ENCODE measurements at places on chromosomes 7 and 10. TPM values are rescaled to one million over a fixed set of nuclear protein-coding genes. Genes with fewer than 3 reads are reported as not detected.

GPC2 gene
- 65.2 TPM for total RNA-seq

CHRM2 gene
- total RNA-seq = not detected

AGR2 gene
- 56.3 TPM for total RNA-seq

PPP1R3C gene
- 30.0 TPM for total RNA-seq

TMEM236 gene
- total RNA-seq = 0.07 TPM

DNA sequence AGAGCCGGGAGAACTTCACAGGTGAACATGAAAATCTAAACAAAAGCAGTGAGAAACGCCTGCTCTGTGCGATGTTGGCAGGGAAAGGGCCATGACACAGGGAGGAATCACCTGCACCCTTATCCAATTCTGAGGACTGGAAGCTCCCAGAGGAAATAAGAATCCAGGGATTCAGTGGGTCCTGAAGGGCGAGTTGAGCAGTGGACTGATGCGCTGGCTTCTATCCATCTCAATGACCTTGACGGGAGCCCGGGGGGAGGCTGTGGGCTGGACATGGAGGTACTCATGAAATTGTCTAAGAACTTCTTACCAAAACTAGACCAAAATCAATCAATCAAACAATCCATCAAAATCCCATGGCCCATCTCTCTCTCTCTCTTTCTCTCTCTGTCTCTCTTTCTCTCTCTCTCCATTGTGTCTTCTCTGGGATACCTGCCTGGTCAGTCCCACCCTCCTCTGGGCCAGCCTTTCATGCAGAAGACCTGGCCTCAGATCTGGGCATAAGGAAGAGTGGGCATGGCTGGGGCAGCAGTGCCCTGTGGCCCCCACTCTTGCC lies 7.2 kb downstream of the CPXM2 start:
- no peak for DNase-seq

DNA sequence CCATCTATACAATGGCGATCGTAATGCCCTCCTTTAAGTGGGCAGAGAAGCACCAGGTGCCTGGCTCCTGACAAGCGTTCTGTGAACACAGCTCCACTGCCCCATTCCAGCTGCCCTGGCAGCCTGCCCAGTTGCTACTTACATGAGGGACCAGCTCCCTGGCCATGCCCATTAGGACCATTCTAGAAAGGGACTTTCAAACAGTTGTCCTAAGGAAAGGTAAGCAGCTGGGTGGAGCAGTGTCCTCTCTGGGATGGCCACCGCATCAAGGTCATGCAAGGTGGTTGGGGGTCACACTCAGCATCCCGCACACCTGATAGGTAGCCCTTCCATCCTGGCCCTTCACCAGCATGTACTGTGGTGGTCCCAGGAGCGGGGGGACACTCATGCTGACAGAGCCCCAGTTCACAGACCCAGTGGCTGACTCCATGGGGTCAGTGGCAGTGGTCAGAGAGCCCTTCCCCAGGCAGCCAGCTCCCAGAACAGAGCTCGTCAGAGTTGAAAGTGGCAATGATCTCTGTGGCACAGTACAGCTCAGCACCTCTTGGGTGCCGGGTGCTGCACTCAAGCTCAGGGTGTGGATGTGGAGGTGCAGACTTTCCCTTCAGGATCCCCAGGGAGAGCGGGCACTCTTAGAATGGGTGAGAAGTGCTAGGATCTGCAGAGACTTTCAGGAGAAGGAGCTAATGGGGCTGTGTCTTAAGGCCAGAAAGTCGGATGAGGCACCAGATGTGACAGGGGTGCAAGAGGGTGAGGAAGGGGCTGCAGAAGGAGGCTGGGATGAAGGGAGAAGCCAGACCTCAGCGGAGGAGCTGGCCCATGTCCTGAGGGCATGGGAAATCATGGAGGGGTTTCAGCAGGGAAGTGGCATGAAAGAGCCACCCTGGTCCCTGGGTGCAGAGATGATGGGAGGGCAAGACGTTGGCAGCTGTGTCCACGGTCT lies 10.9 kb downstream of the MMRN2 start:
- no peak for DNase-seq

GRCh38 chr7:94656925-94657731 lies 1.2 kb upstream of the SGCE start:
- DNase-seq = no peak

- no peak for DNase-seq
Observed at GRCh38 chr10:101007099-101007711, 7.6 kb downstream of the LZTS2 start.

- no peak for DNase-seq
Observed at GRCh38 chr10:5741276-5741675, 56.6 kb downstream of the TASOR2 start.

GRCh38 chr7:54397836-54398612 lies 144.2 kb upstream of the VSTM2A start:
- DNase-seq = no peak

GRCh38 chr7:37540917-37541316 lies 92.3 kb upstream of the ELMO1 start:
- DNase-seq = no peak

DNA sequence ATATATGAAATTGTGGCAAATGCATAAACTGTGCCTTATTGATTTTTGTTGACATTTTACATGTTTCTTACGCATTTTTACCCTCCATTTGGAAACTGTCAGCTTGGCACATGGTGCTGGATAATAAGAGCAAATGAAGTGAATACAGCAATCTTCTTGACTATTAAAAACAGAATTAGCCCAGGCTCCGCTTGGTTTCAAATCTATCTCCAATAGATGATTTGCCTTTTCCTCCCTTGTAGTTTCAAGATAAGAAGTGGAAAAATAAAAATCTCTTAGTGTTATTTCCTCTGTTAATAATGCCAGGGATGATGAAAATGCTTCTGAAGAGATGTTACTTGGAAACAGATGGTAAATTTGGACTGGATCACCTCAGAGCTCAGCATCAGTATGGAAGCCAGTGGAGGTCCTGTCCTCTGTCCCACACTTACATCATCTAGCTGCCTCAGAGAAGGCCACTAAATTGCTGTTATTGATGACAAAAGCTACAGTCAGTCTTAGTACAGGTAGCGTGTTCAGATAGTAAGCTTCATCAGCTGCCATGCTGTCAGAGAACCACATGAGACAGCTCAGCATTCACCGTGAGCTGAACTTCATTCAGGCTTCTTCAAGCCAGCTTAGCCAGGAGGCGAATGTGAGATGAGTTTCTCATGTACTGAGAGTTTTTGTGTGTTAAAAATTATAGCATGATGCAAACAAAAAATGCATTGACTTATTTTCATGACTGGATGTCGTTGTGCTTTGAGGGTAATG lies 246.8 kb downstream of the CELF2 start:
- no peak for DNase-seq

DNA sequence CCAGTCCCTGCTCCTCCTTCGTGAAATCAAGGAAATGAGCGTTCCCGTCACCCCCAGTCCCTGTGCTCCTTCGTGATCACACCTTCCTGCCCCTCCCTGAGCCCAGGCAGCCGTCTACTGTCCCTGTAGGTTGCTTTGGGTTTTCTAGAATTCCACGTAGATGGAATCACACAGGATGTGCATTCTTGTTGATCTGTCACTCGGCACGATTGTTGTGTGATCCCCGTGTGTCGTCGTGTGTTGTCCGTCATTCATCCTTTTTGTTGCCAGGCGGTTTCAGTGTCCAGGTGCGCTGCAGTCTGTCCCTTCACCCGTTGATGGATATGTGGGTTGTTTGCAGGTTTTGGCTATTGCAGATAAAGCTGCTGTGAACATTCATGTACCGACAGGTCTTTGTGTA lies 9.4 kb downstream of the MTG1 start:
- DNase-seq = no peak

- no peak for DNase-seq
Observed at GRCh38 chr7:1645476-1645875, 24.6 kb upstream of the ELFN1 start.

DNA sequence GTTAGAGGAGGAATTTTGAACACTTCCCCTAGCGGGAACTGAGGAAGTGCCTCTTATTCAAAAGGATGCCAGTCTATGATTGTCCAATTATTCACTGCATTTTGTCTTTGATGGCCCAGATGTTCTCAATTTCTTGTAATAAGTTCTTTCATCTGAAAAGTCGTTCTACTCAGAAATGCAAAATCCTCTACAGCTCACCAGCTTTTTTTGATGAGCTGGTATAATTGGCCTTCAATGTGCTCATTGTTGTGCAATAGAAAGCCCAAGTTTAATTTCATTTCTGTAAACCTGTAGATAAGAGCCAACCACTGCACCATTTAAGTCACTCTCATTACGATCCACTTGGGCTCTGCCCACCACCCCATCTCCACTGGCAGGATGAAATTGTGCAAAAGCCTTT lies 978.7 kb upstream of the AUTS2 start:
- DNase-seq = no peak

GRCh38 chr10:70890917-70891431 lies 2.6 kb upstream of the PCBD1 start:
- DNase-seq = no peak

GRCh38 chr7:156929789-156930539 lies 19.5 kb upstream of the NOM1 start:
- DNase-seq = no peak

DNA sequence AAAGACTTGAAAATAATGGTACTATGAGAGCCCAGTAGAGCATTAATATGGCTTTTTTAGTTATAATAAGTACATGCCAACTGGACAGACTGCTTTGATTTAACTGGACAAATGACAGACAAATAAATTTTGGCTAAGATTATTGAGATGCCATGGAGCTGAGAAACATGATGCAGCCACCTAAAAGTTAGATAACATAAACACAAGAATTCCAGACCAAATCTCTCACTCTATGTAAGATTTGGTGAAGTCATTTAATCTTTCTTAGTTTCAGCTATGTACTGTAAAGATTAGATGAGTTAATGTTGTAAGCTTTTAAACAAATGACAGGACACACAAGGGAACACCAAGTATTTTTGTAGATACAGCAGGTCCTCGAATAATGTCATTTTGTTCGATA lies 118.2 kb downstream of the CACNA2D1 start:
- no peak for DNase-seq

DNA sequence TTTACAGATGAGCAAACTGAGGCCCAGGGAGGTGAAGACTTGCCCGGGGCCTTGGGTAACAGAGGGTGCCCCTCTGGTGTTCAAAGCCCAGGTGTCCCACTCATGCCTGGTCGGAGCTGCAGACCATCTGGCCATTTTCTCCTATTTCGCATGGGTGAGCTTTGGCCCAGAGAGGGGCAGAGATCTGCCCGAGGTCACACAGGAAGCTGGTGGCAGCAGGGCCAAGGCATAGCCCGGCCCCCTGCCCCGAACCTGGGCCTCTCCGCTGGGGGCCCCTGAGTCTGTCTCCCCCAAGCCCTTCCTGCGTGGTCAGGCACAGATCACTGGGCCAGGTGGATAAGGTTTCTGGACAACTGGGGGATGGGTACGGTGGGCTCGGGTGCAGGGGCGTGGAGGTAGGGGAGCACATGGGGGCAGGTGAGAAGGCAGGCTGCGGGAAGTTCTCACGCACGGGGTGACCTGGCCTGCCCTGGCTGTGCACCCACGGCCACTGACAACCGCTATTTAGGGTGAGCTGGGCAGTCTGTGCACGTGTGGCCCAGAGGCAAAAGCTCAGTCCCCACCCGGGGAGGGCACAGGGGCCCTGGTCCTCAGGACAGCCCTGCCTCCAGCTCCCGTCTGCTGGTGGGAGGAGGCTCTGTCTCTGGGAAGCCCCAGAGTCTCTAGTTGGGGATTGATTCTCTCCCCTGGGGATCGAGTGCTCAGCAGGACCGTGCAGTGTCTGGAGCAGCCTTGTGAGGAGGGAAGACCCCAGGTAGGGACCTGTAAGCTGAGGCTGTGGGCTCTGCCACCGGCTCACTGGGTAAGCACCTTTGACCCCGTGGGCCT lies 68.6 kb downstream of the UNCX start:
- no peak for DNase-seq

DNA sequence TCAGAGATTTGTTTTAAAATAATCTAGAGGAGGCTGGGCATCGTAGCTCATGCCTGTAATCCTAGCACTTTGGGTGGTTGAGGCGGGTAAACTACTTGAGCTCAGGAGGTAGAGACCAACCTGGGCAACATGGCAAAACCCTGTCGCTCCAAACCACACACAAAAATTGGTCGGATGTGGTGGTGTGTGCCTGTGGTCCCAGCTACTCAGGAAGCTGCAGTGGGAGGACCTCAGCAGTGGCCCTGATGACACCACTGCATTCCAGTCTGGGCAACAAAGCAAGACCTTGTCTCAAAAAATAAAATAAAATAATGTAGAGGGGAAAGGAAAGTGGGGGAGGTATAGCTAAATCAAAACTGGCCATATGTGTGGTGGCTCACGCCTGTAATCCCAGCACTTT lies 13.9 kb upstream of the PPP3CB start:
- DNase-seq = no peak

- no peak for DNase-seq
Observed at GRCh38 chr10:30057421-30057841, 2.0 kb downstream of the JCAD start.

All from progenitor cell of endocrine pancreas (in vitro differentiated cells).